ENCODE measurements at places on chromosomes 4 and X. TPM values are rescaled to one million over a fixed set of nuclear protein-coding genes. Genes with fewer than 3 reads are reported as not detected.

F8A2 gene
- total RNA-seq: not detected

TMPRSS11F gene
- not detected for total RNA-seq

IBSP gene
- total RNA-seq: not detected

ATP8A1 gene
- total RNA-seq: 10.8 TPM

TRIM2 gene
- 31.3 TPM for total RNA-seq

TMEM255A gene
- 4.5 TPM for total RNA-seq

LRCH2 gene
- 11.6 TPM for total RNA-seq

CCDC149 gene
- total RNA-seq: 30.3 TPM

WAS gene
- total RNA-seq: 9.9 TPM

INPP4B gene
- 12.7 TPM for total RNA-seq

EGFL6 gene
- 0.17 TPM for total RNA-seq

GPRASP2 gene
- total RNA-seq: 11.3 TPM

AKAP17A gene
- total RNA-seq: 36.8 TPM

GUCY1A1 gene
- total RNA-seq: 73.7 TPM

GAGE2A gene
- not detected for total RNA-seq

MAOA gene
- total RNA-seq: 388 TPM

ASB9 gene
- total RNA-seq: 2.7 TPM

NAP1L2 gene
- 3.6 TPM for total RNA-seq

Measured in esophagus muscularis mucosa (tissue), 4 donors.